ENCODE measurements at places on chromosomes 3 and 15. TPM values are rescaled to one million over a fixed set of nuclear protein-coding genes. Genes with fewer than 3 reads are reported as not detected.

Gene ITIH3
- 9.4 TPM for total RNA-seq

GRCh38 chr3:127547761-127548605, 42.5 kb downstream of the TPRA1 start:
- no peaks in the 10 kb centered on the region for H3K27me3 ChIP-seq
- H3K27ac ChIP-seq, result peak overlapping the region; percentile 80
- peaks cover 36% of the 10 kb centered on the region for H3K4me1 ChIP-seq
- DNase-seq, result peak; percentile 86

- H3K4me3 ChIP-seq, result no peak overlapping the region
- H3K27me3 ChIP-seq, result no peaks in the 10 kb centered on the region
- H3K27ac ChIP-seq, result peak overlapping the region; percentile 51
These were observed 530.8 kb downstream of the SHQ1 start for GRCh38 chr3:72317491-72317890.

- H3K27me3 ChIP-seq, result no peaks in the 10 kb centered on the region
- H3K36me3 ChIP-seq, result peaks cover 99% of the 10 kb centered on the region
- H3K27ac ChIP-seq, result peak overlapping the region; percentile 56
- H3K4me3 ChIP-seq, result no peak overlapping the region
- peaks cover 6% of the 10 kb centered on the region for H3K4me1 ChIP-seq
These were observed 26.8 kb downstream of the RPN1 start for GRCh38 chr3:128623762-128624176.

GRCh38 chr3:171206283-171206682, 179.8 kb upstream of the SLC2A2 start:
- H3K4me1 ChIP-seq, result no peaks in the 10 kb centered on the region
- H3K4me3 ChIP-seq, result no peak overlapping the region
- no peak for DNase-seq
- H3K36me3 ChIP-seq, result no peaks in the 10 kb centered on the region
- H3K27me3 ChIP-seq, result no peaks in the 10 kb centered on the region

GRCh38 chr15:87747087-87747486, 509.5 kb downstream of the NTRK3 start:
- H3K36me3 ChIP-seq, result no peaks in the 10 kb centered on the region
- no peak for DNase-seq
- H3K4me3 ChIP-seq, result no peak overlapping the region
- H3K27me3 ChIP-seq, result no peaks in the 10 kb centered on the region

DNA sequence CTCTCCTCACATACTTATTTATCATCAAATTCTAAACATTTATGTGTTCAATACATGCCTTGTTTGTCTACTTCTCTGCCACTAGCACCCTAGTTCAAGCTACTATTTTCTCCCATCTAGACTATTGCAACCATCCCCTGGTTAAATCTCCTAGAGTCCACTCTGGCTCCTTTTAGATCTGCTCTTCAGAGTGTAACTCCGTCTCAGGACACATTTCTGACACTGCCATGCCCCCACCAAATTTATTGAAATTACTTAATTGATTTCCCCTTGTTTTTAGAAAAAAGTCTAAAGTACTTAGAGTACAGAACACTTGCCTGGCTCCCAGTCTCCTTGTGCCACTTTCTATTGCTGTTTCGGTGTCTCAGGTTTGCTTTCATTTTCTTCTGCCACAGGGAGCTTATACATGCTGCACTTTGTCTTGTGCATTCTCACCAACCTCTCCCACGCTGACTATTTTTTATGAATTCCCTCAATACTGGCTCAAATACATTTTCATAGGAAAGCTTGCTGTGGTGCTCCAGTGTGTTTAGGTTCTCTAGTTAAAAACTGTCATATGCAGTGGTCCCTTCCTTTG, 792.3 kb downstream of the DIPK2A start:
- H3K27me3 ChIP-seq, result no peaks in the 10 kb centered on the region
- no peaks in the 10 kb centered on the region for H3K4me1 ChIP-seq
- no peak overlapping the region for H3K27ac ChIP-seq
- DNase-seq, result no peak

DNA sequence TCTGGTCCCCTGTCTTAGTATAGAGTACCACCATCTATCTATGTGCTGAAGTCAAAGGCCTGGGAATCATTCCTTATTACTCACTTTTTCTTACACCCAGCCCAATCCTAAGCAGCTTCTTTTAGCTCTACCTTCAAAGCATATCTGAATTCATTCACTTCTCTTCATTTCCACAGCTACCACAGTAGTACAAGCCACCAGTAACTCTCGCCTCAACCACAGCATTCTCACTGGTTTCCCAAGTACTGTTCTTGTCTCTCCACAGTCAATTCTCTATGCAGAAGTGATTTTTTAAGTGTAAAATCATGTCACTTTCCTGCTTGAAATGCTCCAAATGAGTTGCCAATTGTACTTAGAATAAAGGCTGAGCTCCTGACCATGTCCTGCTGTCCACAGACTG, 401.7 kb downstream of the OXSM start:
- H3K4me3 ChIP-seq, result no peak overlapping the region
- no peak overlapping the region for H3K27ac ChIP-seq
- H3K4me1 ChIP-seq, result no peaks in the 10 kb centered on the region
- H3K27me3 ChIP-seq, result no peaks in the 10 kb centered on the region
- DNase-seq, result no peak

GRCh38 chr3:87335931-87336330, 59.5 kb upstream of the POU1F1 start:
- no peak overlapping the region for H3K4me3 ChIP-seq
- no peaks in the 10 kb centered on the region for H3K36me3 ChIP-seq
- DNase-seq, result no peak
- no peaks in the 10 kb centered on the region for H3K27me3 ChIP-seq

DNA sequence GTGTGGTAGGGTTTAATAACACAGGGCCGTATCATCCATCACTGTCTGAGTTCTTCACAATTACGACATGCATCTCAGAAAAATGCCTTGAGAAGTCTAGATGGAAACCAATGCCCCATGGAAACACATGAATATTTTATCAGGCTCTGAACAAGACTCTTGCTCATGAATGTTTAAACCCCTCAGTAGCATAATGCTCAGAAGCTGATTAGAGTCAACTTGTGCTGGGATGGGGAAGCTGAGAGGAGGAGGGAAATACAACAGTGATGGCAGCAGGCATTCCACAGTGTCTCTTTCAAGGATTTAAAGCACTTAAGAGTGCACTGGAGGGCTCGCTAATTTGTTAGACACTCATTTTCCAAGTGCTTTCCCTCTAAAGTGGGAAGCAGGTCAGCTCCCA, 3.8 kb downstream of the GPR156 start:
- H3K27ac ChIP-seq, result no peak overlapping the region
- H3K4me1 ChIP-seq, result peaks cover 7% of the 10 kb centered on the region
- no peaks in the 10 kb centered on the region for H3K27me3 ChIP-seq
- H3K4me3 ChIP-seq, result no peak overlapping the region

- H3K4me3 ChIP-seq, result peak overlapping the region; percentile 97
- no peak for DNase-seq
- H3K36me3 ChIP-seq, result no peaks in the 10 kb centered on the region
- H3K27ac ChIP-seq, result peak overlapping the region; percentile 96
- H3K27me3 ChIP-seq, result no peaks in the 10 kb centered on the region
- H3K4me1 ChIP-seq, result peaks cover 40% of the 10 kb centered on the region
These were observed 843 bp upstream of the CD47 start for GRCh38 chr3:108091498-108092250.

- no peaks in the 10 kb centered on the region for H3K4me1 ChIP-seq
- H3K27me3 ChIP-seq, result no peaks in the 10 kb centered on the region
- no peaks in the 10 kb centered on the region for H3K36me3 ChIP-seq
- no peak overlapping the region for H3K27ac ChIP-seq
- DNase-seq, result peak; percentile 30
- no peak overlapping the region for H3K4me3 ChIP-seq
These were observed 88.7 kb downstream of the TFG start for GRCh38 chr3:100798012-100798411.

DNA sequence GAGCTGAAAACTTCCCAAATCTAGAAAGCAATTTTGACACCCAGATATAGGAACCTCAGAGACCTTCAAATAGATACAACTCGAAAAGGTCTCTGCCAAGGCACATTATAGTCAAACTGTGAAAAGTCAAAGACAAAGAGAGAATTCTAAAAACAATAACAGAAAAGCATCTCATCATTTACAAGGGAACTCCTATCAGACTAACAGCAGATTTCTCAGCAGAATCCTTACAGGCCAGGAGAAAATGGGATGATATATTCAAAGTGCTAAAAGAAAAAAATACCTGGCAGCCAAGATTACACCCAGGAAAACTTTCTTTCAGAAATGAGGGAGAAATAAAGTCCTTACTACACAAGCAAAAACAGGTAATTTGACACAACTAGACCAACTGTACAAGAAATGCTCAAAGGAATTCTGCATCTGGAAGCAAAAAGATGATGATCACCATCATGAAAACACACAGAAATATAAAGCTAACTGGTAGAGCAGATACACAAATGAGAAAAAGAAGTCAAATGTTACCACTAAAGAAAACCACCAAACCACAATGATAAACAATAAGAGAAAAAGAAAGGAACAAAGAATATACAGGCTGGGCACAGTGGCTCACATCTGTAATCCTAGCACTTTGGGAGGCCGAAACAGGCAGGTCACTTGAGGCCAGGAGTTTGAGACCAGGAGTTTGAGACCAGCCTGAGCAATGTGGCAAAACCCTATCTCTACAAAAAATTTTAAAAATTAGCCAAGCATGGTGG, 50.4 kb downstream of the ADAM10 start:
- no peak overlapping the region for H3K27ac ChIP-seq
- no peaks in the 10 kb centered on the region for H3K27me3 ChIP-seq
- DNase-seq, result no peak
- no peak overlapping the region for H3K4me3 ChIP-seq

GRCh38 chr3:57309769-57310360, 17.4 kb upstream of the ASB14 start:
- H3K4me3 ChIP-seq, result no peak overlapping the region
- no peaks in the 10 kb centered on the region for H3K4me1 ChIP-seq
- no peaks in the 10 kb centered on the region for H3K36me3 ChIP-seq
- H3K27ac ChIP-seq, result no peak overlapping the region
- H3K27me3 ChIP-seq, result no peaks in the 10 kb centered on the region

Gene RPL29
- 144 TPM for total RNA-seq

GRCh38 chr3:50369012-50369670, 9.8 kb upstream of the TMEM115 start:
- no peak for DNase-seq
- no peaks in the 10 kb centered on the region for H3K27me3 ChIP-seq
- H3K4me3 ChIP-seq, result no peak overlapping the region
- H3K4me1 ChIP-seq, result peaks cover 36% of the 10 kb centered on the region
- H3K27ac ChIP-seq, result no peak overlapping the region
- no peaks in the 10 kb centered on the region for H3K36me3 ChIP-seq

- peaks cover 54% of the 10 kb centered on the region for H3K4me1 ChIP-seq
- peak overlapping the region; percentile 92 for H3K27ac ChIP-seq
- DNase-seq, result peak; percentile 86
- H3K36me3 ChIP-seq, result no peaks in the 10 kb centered on the region
- H3K27me3 ChIP-seq, result no peaks in the 10 kb centered on the region
These were observed 38.4 kb upstream of the TRAK1 start for GRCh38 chr3:42052484-42053351.

GRCh38 chr15:32003558-32003957, 26.8 kb upstream of the CHRNA7 start:
- H3K27ac ChIP-seq, result no peak overlapping the region
- no peaks in the 10 kb centered on the region for H3K36me3 ChIP-seq
- H3K4me1 ChIP-seq, result no peaks in the 10 kb centered on the region
- no peak for DNase-seq

GRCh38 chr3:12932754-12933153, 91.4 kb upstream of the RPL32 start:
- no peak overlapping the region for H3K4me3 ChIP-seq
- DNase-seq, result no peak
- no peaks in the 10 kb centered on the region for H3K27me3 ChIP-seq
- peaks cover 62% of the 10 kb centered on the region for H3K4me1 ChIP-seq
- no peak overlapping the region for H3K27ac ChIP-seq

Gene CYP19A1
- total RNA-seq, result 0.18 TPM

All from stomach (tissue), 19 donors.